Progenitor cell of endocrine pancreas (in vitro differentiated cells): ENCODE measurements at places on chromosomes 11 and 22.
A peak's percentile ranks its signal among the peaks of the same experiment; 100 is the strongest.

GRCh38 chr11:42337786-42338455 lies 878.5 kb upstream of the LRRC4C start:
- DNase-seq: no peak

DNA sequence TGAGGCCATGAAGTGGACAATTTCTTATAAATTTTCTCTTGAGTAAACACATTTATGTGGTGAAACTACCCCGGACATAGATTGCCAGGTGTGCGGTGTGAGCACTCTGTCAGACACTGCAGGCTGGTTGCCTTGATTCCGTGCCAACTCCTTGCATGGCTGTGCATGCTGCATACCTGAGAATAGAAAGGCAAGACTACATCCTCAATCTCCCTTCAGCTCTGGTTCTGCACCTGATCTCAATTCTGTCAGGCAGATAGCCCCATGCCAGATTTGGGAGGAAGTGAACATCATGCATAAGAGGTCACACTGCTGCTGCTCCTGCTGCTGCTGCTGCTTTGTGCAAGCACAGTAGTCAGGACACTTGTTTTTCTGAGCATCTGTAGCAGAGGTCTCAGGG lies 42.5 kb upstream of the DEUP1 start:
- no peak for DNase-seq

DNA sequence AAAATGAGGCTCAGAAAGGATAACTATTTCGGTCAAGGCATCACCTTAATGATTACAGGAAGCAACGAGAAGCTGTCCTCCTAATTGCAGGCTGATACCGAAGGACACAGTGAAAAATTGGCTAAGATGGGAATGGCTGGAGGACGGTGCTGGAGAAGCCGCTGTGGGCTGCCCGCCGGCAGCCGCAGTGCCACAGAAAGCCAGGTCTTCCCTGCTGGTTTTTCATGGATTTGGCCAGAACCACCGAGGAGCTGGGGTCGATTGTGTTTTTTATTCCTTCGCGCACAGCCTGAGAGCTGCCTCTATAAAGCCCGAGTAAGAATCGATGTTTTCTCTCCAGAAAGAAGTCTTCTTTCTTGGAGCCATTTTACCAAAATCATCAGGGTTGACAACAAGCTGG lies 1484.2 kb downstream of the BRD1 start:
- no peak for DNase-seq

DNA sequence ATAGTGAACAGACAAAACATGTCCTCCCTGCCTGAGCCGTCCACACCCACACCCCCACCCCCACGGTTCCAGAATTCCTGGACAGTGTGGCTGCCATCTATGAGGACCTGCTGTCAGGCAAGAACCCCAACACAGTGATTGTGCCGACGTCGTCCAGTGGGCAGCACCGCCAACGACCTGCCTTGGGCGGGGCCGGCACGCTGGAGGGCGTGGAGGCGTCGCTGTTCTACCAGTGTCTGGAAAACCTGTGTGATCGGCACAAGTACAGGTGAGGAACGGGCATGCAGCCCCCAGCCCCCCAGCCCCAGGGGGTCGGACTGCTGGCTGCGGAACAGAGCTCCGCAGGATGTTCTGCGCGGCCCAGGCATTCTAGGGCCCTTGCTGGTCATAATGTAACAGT lies 19.7 kb downstream of the ARFGAP2 start:
- no peak for DNase-seq

DNA sequence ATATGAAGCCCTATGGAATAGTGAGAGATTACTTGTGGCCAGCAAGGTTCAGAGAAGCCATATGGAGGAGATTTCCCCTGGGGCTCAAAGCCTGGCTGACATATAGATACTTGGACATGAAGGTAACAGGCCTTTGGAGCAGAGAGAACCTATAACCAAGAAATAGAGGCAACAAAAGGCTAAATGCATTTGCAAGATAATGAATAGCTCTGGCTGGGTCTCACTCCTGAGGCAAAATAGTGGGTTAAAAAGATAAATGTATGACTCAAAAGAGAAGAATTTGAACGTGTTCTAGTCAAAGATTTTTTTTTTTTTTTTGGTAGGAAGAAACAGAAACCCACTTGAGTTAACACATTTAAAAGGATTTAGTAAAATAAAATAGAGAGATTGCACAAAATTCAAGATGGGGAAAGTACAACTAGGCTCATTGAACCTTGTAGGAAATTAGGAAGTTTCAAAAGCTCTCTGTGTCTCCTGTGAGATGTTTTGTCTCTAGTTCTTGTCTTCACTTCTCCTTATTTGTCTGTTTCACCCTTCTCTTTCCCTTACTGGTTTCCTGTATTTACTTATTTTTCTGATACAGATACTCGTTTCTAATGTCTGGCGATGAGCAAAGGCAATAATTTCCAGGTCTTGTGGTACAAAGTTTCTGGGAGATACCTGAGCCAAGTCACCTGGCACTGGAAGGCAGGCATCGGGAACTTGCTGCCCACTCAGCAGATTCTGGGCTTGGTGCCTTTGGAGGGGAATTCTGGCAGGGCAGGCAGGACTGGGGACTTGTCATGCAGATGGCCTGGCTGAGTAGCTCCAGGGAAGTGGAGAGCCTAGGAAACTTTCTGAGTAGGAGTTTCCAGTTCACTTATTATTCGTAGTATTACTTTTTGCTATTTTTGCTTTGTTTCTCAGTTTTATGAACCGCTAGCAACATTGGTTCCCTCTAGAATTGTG lies 49.2 kb upstream of the SESN3 start:
- no peak for DNase-seq

DNA sequence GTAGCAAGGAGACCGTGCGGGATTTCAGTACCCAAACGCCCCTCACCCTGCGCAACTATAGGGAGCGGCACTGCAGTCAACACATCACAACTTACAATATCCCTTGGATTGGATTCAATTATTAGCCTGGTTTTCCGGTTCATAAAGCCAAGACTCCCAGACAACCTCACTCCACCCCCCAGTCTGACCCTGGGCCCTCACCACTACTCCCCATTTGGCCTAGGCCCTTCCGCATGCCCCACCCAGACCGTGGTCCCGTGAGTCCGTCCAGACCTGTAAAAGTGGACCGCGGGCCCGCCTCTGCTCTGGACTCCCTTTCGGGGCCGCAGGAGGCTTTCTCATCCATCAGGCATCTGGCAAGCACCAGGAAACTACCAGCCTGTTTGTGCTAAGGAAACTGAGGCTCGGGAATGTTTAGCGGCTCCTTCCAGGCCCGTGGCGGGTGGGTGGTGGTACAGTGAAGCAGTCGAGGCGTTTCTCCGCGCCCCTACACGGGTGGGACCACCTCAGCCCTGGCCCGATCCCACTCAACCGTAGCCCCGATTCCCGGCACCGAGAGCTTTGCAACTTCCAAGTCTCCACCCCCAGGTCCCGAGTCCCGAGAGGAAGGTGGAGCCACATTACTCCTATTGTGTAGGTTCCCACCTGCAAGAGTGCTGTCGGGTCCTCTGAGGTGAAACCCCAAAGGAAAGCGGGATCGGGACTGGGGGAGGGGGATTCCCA lies 679 bp upstream of the DPP3 start:
- DNase-seq: no peak

GRCh38 chr11:77036398-77036797 lies 2.2 kb downstream of the B3GNT6 start:
- no peak for DNase-seq

DNA sequence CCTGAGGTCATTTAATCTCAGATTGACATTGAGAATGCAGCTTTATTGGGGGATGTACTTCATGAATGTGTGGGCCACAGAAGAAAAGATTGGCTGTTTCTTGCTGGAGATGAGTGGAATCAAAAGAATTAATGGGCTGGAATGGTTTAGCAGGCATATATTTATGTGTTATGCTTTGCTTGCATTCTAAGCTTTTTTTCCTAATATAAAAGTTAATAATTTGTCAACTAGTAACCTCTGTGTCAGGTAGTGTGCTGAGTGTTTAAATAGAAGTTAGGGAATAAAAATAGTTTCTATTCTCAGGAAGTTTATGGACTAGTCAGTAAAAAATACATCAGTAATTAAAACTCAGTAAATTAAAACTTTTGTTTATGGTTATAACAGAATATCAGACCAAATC lies 67.4 kb upstream of the PRODH start:
- no peak for DNase-seq

GRCh38 chr11:69641681-69642548 lies 959 bp downstream of the CCND1 start:
- DNase-seq: no peak

GRCh38 chr11:7606496-7606895 lies 66.8 kb downstream of the CYB5R2 start:
- DNase-seq: no peak

DNA sequence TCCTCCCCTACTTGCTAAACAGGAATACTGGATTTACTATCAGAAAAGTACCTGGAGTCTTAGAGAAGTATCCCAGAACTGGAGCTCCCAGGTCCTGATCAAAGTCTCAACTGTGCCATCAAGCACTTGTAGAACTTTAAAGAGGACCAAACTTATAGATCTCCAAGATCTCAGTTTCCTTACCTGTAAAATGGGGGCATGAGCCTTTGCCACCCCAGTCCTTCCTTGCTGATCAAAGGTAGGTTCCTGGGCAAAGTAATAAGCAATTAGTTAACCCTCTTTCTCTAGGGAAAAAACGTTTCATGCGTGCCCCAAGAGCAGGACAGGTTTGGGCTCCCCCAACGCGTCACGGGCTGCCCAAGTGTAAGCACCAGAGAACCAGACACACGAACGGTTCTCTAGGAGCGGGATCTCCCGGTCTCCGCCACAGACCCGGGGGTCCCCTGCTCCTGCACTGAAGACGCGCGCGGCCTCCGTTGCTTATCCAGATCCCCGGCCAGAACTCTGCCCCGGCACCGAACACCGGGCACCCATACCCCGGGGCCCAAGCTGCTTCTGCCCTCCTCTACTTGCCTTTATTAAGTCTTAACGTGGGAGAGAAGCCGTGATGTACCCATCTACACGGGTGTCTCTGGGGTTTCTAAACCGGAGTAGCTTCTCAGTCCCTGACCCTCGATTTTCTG lies 505 bp downstream of the ZNF214 start:
- DNase-seq: peak; percentile 14

DNA sequence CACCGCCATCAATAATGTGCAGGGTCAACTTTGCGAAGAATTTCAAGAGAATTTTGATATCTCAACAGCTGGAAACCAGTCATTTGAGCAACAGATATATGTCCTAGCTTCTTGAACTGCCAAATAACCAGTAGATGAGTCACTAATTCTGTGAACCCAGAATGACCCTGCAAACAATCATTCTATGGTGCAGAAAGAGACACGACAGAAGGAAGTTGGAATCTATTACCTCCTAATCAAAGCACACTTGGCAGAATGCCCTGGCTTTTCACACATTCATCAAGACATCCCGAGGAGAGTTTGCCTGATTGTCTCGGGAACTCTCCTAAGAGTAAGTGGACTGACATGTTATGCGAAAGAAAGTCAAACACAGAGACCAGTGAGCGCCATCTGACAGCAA lies 621.1 kb downstream of the OPCML start:
- DNase-seq: no peak

GRCh38 chr11:15742626-15743519 lies 613.5 kb downstream of the SOX6 start:
- no peak for DNase-seq

- peak; percentile 65 for DNase-seq
Measured at GRCh38 chr11:122215244-122215992, 99.4 kb upstream of the BLID start.

DNA sequence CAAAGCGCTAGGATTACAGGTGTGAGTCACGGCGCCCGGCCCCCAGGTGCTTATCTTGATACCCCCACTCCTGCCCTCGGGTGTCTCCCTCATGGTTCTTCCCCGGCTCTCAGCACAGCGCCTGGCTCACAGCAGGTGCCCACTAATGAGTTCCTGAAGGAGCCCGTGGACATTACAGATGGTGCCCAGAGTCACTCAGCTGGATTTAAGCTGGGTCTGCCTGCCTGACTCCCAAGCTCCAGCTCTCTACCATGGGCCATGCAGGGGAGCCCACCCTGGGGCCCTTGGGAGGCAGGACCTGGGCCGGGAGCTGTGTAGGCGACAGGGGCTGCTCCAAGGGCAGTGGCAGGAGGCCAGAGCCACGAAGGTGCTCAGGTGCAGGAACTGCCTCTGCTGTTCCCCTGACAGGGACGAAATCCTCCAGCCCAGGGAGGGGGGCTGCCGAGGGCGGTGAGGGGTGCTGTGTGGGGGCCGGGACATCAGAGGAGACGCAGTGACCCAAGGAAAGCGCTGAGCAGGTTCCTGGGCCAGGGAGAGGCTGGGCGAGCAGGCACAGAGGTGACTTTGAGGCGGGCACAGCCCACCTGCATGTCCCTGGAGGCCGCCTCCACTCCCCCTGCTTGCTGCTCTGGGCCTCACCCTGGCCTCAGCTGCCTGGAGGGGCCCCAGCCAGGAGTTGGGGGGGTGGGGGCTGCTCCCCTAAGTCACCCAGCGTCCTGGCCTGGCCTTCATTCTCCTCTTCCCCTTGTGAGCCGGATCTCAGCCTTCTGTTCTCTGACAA lies 14.6 kb upstream of the FLRT1 start:
- DNase-seq: no peak

GRCh38 chr11:126537492-126537891 lies 182.0 kb downstream of the ST3GAL4 start:
- DNase-seq: no peak

- DNase-seq: no peak
Measured at GRCh38 chr22:46633334-46633890, 13.2 kb downstream of the GRAMD4 start.

DNA sequence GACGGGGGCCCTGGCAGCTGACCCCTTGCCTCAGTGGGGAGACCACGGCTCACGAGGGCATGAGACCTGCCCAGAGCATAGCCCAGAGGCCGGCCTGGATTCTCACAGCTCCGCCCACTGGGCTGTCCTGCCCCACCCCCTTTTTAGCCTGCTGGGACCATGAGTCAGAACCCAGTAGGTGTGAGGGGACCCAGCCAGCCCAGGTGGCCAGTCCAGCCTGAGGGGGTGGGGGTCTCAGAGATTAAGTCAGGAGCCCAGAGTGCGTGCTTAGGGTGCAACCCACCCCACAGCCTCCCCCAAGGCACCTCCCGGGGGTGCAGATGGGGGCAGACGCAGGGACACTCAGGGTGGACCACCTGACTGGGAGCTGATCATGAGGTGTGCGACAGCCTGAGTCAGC lies 40.1 kb upstream of the PPARA start:
- DNase-seq: no peak

- DNase-seq: no peak
Measured at GRCh38 chr22:19420321-19420720, 11.2 kb downstream of the HIRA start.

- DNase-seq: peak; percentile 30
Measured at GRCh38 chr22:32175683-32176644, 16.9 kb upstream of the C22orf42 start.

- DNase-seq: no peak
Measured at GRCh38 chr11:1717745-1718144, 20.8 kb downstream of the KRTAP5-6 start.

GRCh38 chr11:71425860-71426259 lies 22.3 kb downstream of the DHCR7 start:
- DNase-seq: no peak

DNA sequence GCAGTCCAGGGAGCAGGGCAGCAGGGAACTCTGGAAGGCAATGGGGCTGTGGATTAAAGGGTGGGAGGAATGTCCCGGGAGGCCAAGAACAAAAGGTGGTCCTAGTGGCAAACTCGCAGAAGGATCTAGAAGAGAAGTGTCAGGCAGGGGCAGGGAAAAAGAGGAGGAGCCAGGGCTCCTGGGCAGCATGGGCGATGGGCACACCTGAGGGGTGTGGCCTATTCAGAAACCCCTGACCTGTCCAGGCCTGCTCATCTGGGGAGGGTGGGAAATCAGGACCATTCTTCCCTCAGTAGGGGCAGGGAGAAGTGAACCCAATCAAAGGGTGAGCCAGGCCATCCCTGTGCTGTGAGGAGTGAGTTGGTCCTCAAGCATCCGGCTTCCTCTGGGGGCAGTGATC lies 108.6 kb downstream of the TRIM29 start:
- no peak for DNase-seq

GRCh38 chr11:1233351-1234053 lies 10.6 kb downstream of the MUC5B start:
- no peak for DNase-seq
